IPS DF 6.9 (cell line): ENCODE measurements at places on chromosomes 1 and 21.

GRCh38 chr1:210239349-210240111 lies 6.9 kb downstream of the SERTAD4 start:
- no peak for DNase-seq

- no peak for DNase-seq
Measured at GRCh38 chr1:104760017-104760416, 1010.3 kb downstream of the AMY1C start.

- DNase-seq, result no peak
Measured at GRCh38 chr1:7667159-7667558, 103.9 kb upstream of the VAMP3 start.

- DNase-seq, result no peak
Measured at GRCh38 chr1:181545395-181545794, 62.1 kb downstream of the CACNA1E start.

DNA sequence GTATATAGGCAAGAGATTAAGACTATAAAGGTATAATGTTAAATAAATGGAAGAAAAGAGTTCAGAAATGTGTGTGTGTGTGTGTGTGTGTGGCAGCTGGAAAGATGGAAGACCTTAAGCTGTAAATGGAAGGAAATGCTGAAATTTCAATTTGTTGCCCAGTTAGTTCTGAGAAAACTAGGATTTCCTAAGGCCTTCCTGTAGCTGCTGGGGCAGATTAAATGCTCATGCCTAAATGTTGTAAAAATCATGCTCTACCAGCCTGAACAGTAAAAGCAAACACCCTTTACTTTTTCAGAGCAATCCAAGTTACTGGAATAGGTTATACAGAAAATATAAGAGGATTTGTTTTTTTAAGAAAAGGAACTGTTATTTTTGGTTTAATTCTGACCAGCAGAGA lies 8.3 kb downstream of the ADCY10 start:
- no peak for DNase-seq

GRCh38 chr1:43366601-43367025 lies 1.2 kb downstream of the ELOVL1 start:
- DNase-seq, result no peak

DNA sequence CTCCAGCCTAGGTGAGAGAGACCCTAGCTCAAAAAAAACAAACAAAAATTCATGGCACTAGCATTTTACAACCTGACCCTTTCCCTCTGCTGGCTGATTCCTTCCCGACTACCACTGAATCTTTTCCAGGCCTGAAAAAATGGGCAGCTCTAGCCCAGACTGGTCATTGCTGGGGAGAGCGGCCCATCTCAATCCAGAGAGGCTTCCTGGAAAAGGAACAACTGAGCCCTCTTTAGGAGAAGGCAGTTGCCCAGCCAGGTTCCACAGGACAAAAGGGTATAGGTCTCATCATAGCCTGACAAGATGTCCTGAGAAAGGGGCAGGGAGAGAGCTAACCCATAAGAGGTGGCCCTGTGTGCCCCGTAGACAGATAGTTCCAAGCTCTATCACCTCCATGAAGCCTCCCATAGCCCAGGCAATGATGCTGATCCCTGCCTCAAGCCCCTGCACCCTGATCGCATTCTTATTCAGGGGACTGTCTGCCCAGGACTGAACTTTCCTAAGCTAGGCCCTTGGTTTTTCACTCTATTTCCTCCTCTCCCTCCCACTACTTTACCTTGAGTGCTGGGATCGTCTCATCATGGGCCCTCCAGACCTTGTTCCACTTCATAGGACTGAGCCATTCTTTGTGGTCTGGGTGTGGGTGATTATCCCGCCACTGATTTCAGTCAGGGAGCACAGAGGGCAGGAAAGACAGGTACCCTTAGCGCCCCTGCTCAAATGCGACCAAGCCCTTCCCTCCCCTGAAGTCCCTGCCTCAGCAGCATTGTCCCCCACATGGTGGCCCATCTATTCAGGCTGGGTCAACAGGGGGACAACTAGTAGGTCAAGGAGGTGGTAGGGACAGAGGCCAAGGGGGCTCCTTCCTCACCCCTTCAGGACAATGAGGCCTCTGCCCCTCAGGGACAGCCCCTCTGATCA lies 18.2 kb downstream of the RHBG start:
- no peak for DNase-seq

DNA sequence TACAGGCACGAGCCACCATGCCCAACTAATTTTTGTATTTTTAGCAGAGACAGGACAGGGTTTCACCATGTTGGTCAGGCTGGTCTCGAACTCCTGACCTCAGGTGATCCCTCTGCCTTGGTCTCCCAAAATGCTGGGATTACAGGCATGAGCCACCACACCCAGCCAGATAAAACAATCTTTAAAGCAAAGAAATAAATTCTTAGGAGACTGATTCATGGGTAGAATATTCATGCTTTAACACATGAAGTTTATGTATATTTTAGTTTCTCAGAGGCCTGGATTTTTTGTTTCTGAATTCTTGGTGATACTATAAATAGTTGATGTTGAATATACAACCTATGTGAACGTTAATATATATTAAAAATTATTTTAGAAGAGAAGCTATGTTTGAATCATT lies 127.4 kb upstream of the KIAA1614 start:
- DNase-seq, result no peak

- no peak for DNase-seq
Measured at GRCh38 chr1:16421201-16421600, 16.0 kb downstream of the SPATA21 start.

DNA sequence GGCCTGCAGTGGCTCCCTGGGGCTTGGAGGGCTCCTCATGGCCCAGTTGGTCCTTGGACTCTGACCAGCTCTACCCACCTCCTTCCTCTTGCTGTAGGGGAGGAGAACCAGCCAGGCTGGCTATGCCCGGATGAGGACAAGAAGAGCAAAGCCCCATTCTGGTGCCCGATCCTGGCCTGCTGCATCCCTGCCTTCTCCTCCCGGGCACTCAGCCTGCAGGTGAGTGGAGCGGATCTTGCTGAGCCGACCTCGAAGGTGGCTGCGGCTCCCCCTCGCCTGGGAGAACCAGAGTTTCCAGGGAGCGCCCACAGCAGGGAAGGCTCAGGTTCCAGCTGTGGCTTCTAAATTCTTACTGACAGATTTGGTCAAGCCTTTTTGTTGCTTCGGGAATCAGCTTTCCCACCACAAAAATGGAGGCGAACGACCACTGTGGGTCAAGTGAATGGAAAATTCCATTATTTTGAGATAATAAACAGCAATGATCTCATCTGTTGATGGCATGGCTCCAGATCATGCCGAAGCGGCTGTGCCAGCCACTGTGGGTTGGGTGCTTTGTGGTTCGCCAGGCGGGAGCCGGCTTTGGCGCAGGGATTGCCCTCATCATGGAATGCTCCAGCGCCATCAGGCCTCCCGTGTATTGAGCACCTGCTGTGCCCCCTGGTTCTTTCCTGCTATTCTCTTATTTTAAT lies 106.5 kb upstream of the ACTL8 start:
- DNase-seq, result no peak

- no peak for DNase-seq
Measured at GRCh38 chr1:186183219-186183618, 191.8 kb downstream of the TPR start.

- no peak for DNase-seq
Measured at GRCh38 chr1:26838474-26839338, 12.2 kb downstream of the ZDHHC18 start.

DNA sequence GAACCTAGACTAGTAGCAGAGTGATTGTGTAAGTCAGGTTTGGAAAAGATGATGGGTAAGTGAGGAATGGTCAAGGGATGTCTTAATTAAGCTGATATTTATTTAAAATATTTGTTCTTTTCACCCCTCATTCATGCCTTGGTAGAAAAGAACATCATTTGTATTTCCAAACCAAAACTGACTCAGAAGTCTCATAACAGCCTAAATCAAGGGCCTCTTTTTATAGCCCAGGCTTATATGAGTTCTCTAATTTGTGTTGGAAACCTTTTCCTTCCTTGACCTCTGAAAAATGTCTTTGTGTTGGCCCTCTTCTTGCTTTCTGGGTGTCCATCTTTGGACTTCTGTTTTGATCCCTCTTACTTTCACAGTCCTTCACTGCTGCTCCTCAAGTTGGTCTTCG lies 1428.2 kb downstream of the MRPL39 start:
- no peak for DNase-seq

GRCh38 chr1:3349161-3349967 lies 105.1 kb upstream of the ARHGEF16 start:
- DNase-seq, result no peak

DNA sequence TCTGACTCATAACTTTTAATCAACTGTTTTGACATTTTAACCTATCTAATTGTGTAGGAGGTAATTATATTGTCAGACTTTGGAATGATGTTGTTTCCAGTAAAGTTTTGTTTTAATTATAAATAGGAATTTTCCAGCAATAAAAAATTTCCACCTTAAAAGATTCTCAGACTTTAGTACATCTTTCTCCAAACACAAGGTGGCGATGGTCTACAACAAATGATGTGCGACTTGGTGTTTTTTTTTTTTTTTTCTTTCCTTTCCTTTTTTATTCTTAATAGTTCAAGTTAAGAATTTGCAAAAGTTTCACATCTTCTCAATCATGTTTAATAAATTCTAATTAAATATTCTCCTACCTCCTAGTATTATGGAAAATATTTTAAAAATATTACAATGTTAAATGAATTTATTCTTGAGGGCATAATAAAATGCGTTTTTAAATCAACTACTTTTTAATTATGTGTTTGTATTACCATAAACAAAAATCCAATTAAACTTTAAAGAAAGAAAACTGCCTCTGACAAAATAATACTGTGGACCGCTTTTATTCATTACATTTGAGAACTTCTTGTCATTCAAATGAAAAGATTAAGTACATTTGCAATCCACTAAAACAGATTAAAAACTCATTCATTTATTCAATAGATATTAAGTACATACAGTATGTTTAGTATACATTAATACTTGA lies 4.4 kb upstream of the ADAMTS1 start:
- DNase-seq, result no peak

DNA sequence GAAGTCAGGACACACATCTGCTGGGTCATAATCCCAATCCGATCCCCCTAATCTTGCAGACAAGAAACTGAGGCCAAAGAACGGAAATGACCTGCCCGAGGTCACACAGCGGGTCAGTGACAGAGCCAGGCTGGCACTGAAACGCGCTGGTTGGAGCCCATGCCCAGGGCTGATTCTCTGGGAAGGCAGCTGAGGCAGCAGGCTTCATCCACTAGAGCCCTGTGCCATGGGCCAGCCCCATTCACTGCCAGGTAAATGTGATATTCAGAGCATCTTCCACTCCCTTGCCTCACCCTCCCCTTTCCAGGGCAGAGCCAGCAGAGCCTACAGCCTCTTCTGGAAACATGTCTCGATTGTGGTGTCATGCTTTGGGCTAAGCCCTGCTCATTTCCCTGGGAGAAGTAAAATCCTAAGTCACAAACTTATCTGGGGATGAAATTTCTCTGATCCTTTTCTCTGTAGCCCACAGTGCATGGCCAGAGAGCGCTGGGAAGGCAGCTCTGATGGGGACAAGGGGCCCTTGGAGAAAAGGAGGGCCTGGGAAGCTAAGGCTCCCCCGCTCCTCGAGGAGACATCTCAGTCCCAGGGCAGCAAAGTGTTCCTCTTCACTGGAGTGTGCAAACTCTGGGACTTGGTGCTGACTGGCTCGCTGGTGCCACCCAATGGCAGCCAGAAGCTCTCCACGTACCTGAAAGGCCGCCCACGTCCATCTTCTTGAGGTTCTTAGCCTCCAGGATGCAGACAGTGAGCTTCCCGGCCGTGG lies 110.4 kb downstream of the SYT2 start:
- DNase-seq, result peak; percentile 25

- no peak for DNase-seq
Measured at GRCh38 chr1:36494971-36495370, 12.3 kb upstream of the CSF3R start.

GRCh38 chr1:170705981-170706380 lies 42.0 kb downstream of the PRRX1 start:
- no peak for DNase-seq

GRCh38 chr1:42936309-42937078 lies 22.2 kb downstream of the SLC2A1 start:
- no peak for DNase-seq

GRCh38 chr21:44887807-44888580 lies 14.5 kb upstream of the PTTG1IP start:
- no peak for DNase-seq

DNA sequence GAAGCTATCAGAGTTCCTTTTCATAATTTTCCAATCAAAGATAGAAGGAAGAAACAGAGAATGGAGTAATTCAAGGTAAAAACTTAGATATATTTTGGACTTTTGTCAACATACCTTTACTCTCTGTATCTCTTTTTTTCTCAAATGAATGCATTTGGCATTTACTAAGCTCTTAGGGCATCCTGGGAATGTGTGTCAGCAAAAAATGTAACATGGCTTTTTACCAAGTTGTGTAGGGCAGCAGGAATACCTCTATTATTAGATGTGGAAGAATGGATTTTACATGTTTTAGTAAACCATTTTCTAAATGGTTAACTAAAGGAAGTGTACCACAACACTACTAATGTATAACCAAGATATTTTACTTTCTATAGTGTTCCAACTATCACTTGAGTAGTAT lies 4.2 kb upstream of the COL11A1 start:
- no peak for DNase-seq

DNA sequence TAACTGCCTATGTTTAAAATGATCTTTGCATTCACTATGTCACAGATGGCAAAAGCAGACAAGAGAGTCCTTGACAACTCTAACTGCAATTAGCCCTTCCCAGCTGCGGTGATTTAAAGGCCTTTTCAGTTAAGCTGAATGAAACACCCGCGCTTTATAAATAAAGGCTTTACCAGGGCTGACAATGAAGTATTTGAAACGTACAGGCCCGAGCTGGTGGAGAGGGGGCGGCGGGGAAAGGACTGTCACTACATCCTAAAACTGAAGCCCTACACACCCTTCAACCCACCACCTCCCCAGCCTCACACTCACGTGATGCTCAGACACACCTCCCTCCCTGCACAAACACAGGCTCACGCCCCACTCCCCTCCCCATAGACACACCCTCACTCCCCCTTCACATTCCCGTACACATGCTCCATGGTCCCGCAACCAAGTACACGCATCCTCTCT lies 45.5 kb downstream of the GRIK3 start:
- no peak for DNase-seq

GRCh38 chr1:17309426-17310067 lies 1.6 kb downstream of the PADI4 start:
- DNase-seq, result no peak

- no peak for DNase-seq
Measured at GRCh38 chr1:55898181-55898580, 681.2 kb downstream of the PLPP3 start.

GRCh38 chr21:33552999-33553598 lies 10.3 kb downstream of the SON start:
- no peak for DNase-seq

DNA sequence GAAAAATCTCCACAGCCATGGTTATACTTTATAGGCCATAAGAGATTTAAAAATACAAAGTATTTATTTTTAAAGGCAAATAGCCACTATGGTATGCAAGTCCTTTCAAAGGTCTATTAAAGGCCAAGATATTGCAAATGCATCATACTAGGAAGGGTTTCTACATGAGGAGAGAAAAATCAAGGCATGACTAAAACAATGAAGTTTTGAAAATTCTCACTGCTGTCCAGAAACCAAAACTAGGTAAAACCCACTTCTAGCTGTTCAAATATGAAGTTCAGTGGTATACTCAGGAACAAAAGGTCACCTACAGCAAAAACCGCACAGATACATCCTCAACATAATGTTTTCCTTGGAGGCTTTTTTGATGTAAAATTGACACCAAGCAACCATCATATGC lies 75.0 kb downstream of the EPS15 start:
- no peak for DNase-seq
